ENCODE measurements at places on chromosomes 13 and 19.

DNA sequence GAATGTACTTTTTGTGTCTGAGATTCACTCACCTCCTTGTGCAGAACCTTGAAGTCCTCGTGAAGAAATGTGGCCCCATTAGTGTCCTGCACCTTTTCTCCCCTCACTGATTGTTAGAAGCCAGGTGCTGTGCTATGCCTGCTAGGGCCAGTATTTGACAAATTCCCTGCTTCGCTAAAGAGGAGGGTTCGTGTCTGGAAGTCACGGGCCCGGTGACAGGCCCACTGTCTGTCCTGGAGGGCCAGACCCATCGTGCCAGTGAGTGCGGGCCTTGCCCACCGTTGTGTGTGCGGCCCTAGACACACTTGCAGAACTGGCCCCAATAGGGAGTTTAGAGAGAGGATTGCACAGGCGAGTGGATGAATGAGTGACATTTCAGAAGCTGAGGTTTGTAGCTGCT is 36.8 kb upstream of the GAS6 start:
- DNase-seq: no peak

GRCh38 chr13:60482012-60482411 is 85.0 kb downstream of the TDRD3 start:
- DNase-seq: no peak

- no peak for DNase-seq
Measured at GRCh38 chr19:7997809-7998480, 7.5 kb downstream of the ELAVL1 start.

- DNase-seq: peak; percentile 74
Measured at GRCh38 chr19:41753936-41754529, 1.3 kb upstream of the CEACAM6 start.

DNA sequence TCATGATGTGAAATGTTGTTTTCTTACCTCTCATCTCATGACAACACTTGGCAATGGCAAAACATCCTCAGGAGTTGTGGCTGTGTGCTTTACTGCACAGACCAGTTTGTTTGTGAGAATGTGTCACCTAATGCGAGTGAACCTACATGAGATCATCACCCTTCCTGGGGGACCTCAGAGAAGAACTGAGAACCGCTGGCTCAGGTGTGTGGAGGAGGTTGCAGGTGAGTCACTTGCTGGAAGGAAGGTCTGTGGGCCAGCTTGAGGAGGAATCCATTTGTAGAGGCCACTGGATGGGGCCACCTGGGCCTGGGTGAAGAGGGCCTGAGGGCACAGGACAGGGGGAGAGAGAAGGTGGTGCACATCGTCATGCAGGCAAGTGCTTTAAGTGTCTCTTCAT is 3.0 kb upstream of the CEACAM1 start:
- no peak for DNase-seq

DNA sequence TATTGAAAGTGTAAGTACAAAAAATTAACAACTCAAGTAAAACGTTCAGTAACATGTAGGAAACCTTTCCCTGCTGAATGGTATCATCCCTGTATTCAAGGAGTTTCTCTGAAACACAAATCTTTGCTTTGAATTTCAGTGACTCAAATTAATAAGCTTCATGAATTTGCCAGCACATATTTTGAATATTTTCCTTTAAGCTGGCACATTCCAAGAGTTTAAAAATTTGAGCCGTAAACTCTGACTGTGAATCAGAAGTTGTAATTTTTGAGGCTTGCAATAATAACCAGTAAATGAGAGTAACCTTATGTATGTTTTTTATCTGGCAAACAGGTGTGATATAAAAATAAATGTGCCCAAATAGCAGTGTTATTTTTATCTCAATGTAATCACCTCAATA is 1722.6 kb upstream of the PRR20A start:
- no peak for DNase-seq

DNA sequence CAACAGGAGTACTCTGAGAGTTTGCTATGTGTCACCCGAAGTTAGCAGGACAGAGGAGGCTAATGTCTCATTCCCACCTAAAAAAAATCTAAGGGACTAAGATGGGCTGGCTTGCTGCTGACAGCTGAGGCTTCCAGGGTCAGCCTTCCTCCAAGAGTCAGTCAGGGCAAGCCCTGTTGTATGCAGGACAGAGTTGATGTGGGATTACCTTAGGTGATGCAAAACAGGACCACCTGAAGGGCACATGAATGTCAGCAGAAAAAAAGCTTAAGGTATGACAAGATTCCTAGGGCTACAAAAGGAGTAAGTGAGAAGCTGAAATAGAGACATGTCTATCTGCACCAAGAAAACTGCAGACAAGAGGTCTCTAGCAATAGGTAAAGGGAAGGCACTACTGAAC is 151.5 kb downstream of the NHLRC3 start:
- no peak for DNase-seq

GRCh38 chr13:109160887-109161669 is 531.7 kb downstream of the MYO16 start:
- DNase-seq: no peak

GRCh38 chr19:41223431-41224234 is 4.6 kb downstream of the AXL start:
- DNase-seq: no peak

- DNase-seq: no peak
Measured at GRCh38 chr19:17606590-17607185, 51.2 kb downstream of the COLGALT1 start.

DNA sequence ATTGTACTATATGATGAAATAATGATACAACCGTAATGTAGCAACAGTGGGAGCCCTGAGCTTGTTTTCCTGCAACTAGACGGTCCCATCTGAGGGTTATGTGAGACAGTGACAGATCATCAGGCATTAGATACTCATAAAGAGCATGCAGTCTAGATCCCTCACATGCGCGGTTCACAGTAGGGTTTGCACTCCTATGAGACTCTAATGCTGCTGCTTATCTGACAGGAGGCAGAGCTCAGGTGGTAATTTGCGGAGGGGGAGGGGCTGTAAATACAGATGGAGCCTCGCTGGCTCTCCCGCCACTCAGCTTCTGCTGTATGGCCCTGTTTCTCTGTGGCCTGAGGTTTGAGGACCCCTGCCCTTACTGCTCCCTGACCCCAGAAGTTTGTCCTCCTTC is 13.7 kb downstream of the EPHX3 start:
- DNase-seq: no peak

- no peak for DNase-seq
Measured at GRCh38 chr13:94753327-94753726, 41.0 kb upstream of the SOX21 start.

DNA sequence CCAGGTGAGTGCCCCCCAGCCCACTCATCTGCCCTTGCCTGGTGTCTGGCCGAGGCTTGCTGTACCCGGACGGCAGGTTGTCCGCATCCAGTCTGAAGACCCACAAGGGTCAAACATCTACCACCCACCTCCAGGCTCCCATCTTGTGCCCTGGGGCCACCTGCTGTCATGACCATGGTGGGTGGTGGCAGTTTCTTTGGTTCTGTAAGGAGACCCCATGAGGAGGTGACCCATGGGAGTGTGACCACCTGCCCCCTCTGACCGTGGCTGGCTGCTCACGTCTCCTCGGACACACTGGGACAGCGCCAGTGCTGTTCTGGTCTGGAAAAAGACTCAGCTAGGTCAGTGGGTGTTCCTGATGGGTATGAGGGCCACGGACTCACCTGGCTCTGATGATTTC is 93.9 kb downstream of the TEX29 start:
- no peak for DNase-seq

- no peak for DNase-seq
Measured at GRCh38 chr13:106115081-106115480, 420.4 kb downstream of the EFNB2 start.

GRCh38 chr19:51367565-51368365 is 1.0 kb downstream of the CLDND2 start:
- DNase-seq: peak; percentile 98

- no peak for DNase-seq
Measured at GRCh38 chr13:21013682-21014038, 47.7 kb downstream of the LATS2 start.

- no peak for DNase-seq
Measured at GRCh38 chr19:38836983-38837626, 5.5 kb upstream of the ECH1 start.

DNA sequence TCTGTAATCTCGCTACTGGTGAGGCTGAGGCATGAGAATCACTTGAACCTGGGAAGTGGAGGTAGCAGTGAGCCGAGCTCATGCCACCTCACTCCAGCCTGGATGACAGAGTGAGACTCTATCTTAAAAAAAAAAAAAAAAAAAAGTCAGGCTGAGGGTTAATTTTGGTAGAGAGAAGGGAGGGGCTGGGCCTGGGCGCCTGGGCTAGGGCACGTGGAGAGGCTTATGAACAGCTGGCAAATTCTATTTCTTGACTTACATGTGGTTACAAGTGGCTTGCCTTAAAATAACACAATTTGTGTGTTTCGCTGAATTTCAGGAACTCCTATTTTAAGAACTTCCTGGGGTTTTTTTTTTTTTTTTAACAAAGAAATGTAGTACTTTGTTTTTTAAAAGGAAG is 47.6 kb upstream of the MAP3K10 start:
- peak; percentile 63 for DNase-seq

- DNase-seq: no peak
Measured at GRCh38 chr13:79060216-79060615, 345.8 kb downstream of the RBM26 start.

- DNase-seq: no peak
Measured at GRCh38 chr19:926589-927350, 935 bp downstream of the ARID3A start.

DNA sequence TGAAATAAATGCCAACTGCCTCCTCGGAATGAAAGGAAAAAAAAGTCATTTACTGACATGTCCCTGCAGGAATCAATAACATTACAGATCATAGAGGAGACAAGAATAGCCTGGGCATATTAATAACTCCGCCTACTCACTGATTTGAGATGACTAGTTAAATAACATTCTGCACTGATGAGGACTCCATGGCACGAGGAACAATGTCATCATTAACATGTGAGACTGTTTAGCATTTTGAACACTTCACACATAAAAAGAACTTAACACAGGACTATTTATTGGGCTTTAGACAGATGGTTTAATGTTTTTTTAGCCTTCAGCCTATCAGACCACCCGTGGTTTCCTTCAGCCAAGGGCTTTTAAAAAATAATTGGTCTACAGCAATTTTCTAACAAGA is 170.1 kb downstream of the OLFM4 start:
- no peak for DNase-seq

DNA sequence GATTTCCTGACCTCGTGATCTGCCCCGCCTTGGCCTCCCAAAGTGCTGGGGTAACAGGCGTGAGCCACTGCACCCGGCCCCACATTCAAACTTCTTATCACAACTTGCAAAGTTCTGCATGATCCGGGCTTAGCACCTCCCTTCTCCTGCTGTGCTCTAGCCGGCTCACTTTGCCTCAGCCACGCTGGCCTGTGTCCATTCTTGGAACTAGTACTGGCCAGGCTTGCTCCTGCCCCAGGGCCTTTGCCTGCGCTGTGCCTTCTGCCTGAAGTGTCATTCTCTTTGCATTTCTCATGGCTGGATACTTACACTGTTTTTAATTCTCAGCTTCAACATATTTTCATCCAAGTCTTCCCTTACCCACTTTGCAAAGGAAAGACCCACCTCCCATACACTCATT is 29.9 kb downstream of the CACNG6 start:
- no peak for DNase-seq

GRCh38 chr19:54035215-54036178 is 28.2 kb downstream of the VSTM1 start:
- DNase-seq: no peak

- DNase-seq: peak; percentile 73
Measured at GRCh38 chr19:48249502-48250014, 6.2 kb downstream of the CARD8 start.

- DNase-seq: no peak
Measured at GRCh38 chr19:13931391-13932148, 6.6 kb downstream of the PODNL1 start.

DNA sequence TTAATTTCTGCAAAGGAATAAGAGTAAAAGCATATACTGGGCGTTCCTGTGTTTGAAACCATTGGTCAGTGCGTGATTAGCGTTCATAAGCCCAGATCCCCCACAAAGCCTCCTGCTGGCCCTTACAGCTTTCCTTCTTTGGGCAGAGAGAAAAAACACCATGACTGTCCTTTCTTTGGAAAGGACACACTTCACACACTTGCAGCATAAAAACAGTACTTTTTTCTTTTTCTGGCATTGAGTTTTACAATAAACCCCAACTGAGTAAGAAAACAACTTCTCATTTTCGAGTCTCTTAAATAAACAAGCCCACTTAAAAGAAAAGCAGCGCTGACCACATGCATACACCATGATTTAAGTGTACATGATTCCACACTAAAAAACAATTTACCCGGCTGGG is 35.8 kb downstream of the SMAD9 start:
- DNase-seq: no peak

GRCh38 chr13:87975035-87975434 is 303.9 kb downstream of the SLITRK5 start:
- DNase-seq: no peak
